Lung microvascular endothelial cell (primary cell): ENCODE measurements at places on chromosomes 4 and X. TPM values are rescaled to one million over a fixed set of nuclear protein-coding genes. Genes with fewer than 3 reads are reported as not detected.

The SH3TC1 gene
- 96.8 and 147 TPM in 2 replicates for total RNA-seq

The PWWP3B gene
- total RNA-seq: under 0.01 TPM in 1 of 2 replicates, not detected in the other

The TNMD gene
- total RNA-seq: not detected in 2 replicates

The GNRHR gene
- total RNA-seq: not detected in 2 replicates

The RHOXF2B gene
- not detected in 2 replicates for total RNA-seq

The P2RY4 gene
- total RNA-seq: not detected in 2 replicates

The UGT2B15 gene
- not detected in 2 replicates for total RNA-seq

The SPOCK3 gene
- total RNA-seq: under 0.01 TPM in 1 of 2 replicates, not detected in the other

The RRH gene
- total RNA-seq: under 0.01 TPM in 1 of 2 replicates, not detected in the other

The CMC4 gene
- total RNA-seq: 6.3 and 13.3 TPM in 2 replicates

The NPY2R gene
- total RNA-seq: not detected in 2 replicates
